MG63 (cell line): ENCODE measurements at places on chromosomes 2 and 18.

- no peak for DNase-seq
These were observed 369.0 kb downstream of the EPHA4 start for GRCh38 chr2:221203125-221203524.

DNA sequence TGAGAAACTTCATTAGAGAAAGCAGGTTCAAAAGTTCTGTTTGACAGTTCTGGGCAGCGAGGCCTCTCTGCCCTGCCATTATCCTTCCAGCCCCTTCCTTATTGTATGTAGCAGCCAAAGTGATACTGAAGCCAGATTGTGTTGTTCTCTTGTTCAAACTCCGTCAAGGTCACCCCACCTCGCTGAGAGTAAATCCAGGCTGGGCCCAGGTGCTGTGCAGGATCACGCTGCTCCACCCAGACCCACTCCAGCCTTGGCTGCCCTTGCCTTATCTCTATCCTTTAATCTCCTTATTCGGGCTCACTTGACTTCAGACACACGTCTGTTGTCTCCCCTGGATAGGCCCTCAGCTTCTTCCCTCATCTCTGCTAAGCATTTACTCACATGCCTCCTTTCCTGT is 196.1 kb downstream of the CPS1 start:
- DNase-seq: no peak

GRCh38 chr18:8629602-8630001 is 20.4 kb downstream of the RAB12 start:
- no peak for DNase-seq

- no peak for DNase-seq
These were observed 39.3 kb upstream of the GBX2 start for GRCh38 chr2:236207472-236207871.

DNA sequence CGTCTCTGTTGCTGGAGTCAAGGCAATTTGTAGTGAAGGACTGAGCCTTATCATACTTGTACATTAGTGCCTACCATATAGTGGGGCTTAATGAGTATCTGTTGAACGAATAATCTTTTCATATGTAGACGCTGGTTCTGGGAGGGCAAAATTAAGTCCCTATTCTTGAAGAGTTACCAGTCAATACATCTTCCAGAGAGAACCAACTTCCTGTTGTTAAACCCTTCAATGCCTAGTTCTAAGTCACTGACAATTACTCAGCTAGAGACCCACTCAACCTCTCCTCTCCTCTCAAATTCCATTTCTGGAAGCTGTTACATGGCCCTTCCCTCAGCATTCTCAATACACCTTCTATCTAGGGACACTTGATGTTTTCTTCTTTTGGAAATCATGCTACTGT is 1.1 kb upstream of the MOB4 start:
- no peak for DNase-seq

DNA sequence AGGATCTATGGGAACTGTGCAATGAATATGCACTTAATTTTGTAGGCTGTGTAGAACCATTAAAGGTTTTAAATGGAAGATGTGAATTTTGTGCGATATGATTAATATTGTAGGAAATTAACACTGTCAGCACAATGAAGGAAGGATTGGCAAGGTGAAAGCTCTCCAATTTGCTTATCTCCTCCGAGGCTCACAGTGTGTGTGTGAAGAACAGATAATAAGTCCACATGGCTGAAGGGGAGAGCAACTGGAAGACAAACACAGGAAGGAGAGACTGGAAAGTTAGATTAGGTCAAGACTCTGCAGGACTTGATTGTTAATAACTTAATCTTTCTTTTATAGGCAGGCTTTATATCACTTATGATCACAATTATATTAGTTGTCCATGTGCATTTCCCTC is 269.7 kb upstream of the VRK2 start:
- no peak for DNase-seq

DNA sequence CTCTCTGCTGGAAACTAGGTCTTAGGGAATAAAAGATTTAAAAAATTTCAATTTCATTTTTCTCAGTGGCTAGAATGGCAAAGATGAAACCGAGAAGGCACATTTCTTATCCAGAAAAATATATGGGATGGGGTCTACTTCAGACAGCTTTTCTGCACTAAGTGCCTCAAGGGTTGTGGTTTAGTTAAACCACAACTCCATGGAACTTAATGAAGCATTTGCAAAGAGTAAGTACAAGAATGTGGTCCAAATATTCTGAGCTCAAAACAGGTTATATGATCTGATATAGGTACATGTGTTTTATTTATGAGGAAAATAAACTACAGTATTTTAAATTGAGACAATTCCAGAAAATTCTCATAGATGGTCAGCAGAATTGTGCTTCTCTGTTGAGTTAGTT is 101.8 kb upstream of the FZD5 start:
- DNase-seq: no peak

- no peak for DNase-seq
These were observed 112.5 kb downstream of the NEDD4L start for GRCh38 chr18:58156516-58156915.

- peak; percentile 64 for DNase-seq
These were observed 173.5 kb upstream of the SIX2 start for GRCh38 chr2:45182667-45183295.

- DNase-seq: no peak
These were observed 621 bp upstream of the KCNS3 start for GRCh38 chr2:17877811-17878280.

DNA sequence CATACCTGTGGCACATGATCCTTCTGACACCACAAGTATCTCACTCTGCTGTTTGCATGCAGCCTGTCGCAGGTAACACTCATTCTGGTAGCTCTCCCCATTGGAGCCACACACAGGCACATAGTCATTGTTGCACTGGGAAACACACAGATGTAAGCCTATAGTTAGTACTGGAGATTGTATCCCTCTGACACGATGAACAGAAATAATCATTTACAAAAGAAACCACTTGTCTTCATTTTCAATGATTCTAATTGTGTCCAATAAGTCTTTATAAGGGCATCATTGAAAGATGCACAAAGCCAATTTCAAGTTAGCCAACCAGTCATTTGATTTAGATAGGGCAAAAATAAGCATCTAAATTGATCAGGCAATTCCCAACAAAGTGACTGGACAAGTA is 10.4 kb downstream of the TMEFF2 start:
- no peak for DNase-seq

- DNase-seq: no peak
These were observed 1267.6 kb upstream of the PIK3C3 start for GRCh38 chr18:40687399-40687798.

GRCh38 chr18:22924589-22924988 is 8.5 kb upstream of the RBBP8 start:
- DNase-seq: no peak
